ENCODE measurements at places on chromosomes 2 and 18. TPM values are rescaled to one million over a fixed set of nuclear protein-coding genes. Genes with fewer than 3 reads are reported as not detected.

RMND5A gene
- 26.3 TPM for total RNA-seq

PPP1R1C gene
- total RNA-seq, result 0.86 TPM

POTEC gene
- not detected for total RNA-seq

ZC3H8 gene
- 13.4 TPM for total RNA-seq

SLC40A1 gene
- total RNA-seq, result 1.6 TPM

VWA3B gene
- not detected for total RNA-seq

TMEM247 gene
- total RNA-seq, result not detected

REG3G gene
- total RNA-seq, result not detected

DHX57 gene
- total RNA-seq, result 19.0 TPM

SGO2 gene
- total RNA-seq, result 12.3 TPM

CHST9 gene
- not detected for total RNA-seq

POTEI gene
- total RNA-seq, result not detected

CCDC74B gene
- total RNA-seq, result 4.2 TPM

C2orf74 gene
- 15.6 TPM for total RNA-seq

RTP5 gene
- total RNA-seq, result not detected

DHRS9 gene
- total RNA-seq, result 4.4 TPM

CEP192 gene
- 7.8 TPM for total RNA-seq

SMCHD1 gene
- total RNA-seq, result 13.6 TPM

ZNF396 gene
- total RNA-seq, result 0.88 TPM

TCF23 gene
- not detected for total RNA-seq

CDH19 gene
- 0.38 TPM for total RNA-seq

PARD3B gene
- 0.94 TPM for total RNA-seq

LIMS3 gene
- not detected for total RNA-seq

PLCD4 gene
- total RNA-seq, result 0.37 TPM

IL36A gene
- total RNA-seq, result not detected

AKAIN1 gene
- total RNA-seq, result not detected

RAB12 gene
- total RNA-seq, result 20.9 TPM

CCT7 gene
- total RNA-seq, result 544 TPM

SH2D6 gene
- 1.3 TPM for total RNA-seq
